ENCODE measurements at places on chromosomes 2 and 18.
A peak's percentile ranks its signal among the peaks of the same experiment; 100 is the strongest.

GRCh38 chr2:222713002-222713401 is 41.5 kb downstream of the MOGAT1 start:
- no peak for DNase-seq

GRCh38 chr2:229889023-229889422 is 32.8 kb downstream of the TRIP12 start:
- DNase-seq, result no peak

- no peak for DNase-seq
These were observed 34.0 kb downstream of the IL1R2 start for GRCh38 chr2:102025583-102026267.

GRCh38 chr2:120954939-120955338 is 219.3 kb downstream of the GLI2 start:
- DNase-seq, result no peak

GRCh38 chr18:11672198-11672597 is 16.9 kb upstream of the GNAL start:
- DNase-seq, result peak; percentile 35

- DNase-seq, result no peak
These were observed 80.3 kb downstream of the CD28 start for GRCh38 chr2:203786549-203787351.

DNA sequence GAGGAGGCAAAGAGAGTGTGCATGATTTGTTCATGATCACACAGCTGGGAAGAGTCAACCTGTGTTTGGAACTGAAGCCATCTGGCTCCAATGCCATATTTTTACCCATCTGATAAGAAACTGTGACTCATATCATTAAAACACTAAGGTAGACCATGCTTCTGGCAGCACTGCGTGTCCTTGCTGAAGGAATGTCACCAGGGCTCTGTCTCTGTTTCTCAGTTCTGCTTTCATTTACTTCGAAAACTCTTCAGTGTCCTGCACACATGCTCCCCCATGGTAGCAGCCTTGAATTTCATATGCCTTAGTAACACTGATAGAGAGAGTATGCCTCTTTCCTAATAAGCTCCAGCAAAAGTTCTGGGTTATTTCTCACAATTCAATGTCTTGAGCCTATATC is 830.4 kb downstream of the DCDC2C start:
- DNase-seq, result no peak

- no peak for DNase-seq
These were observed 551.7 kb downstream of the SATB2 start for GRCh38 chr2:198905881-198906612.

DNA sequence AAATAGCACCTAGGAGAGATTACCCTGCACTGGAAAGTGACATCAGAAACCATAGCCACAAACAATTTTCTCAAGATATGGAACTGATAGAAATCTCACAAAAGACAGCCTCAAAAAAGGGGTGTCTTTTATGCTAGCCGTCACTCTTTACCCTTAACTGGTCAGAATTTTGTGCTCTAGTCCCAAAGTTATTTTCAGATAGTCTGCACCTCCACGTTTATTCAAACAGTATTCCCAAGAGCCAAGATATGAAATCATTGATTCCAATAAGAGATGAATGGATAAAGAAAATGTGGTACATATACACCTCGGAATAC is 23.5 kb upstream of the PMAIP1 start:
- DNase-seq, result no peak

GRCh38 chr2:24076849-24077534 is 866 bp upstream of the SF3B6 start:
- no peak for DNase-seq

- no peak for DNase-seq
These were observed 46.1 kb upstream of the TBC1D8 start for GRCh38 chr2:101197215-101197745.

DNA sequence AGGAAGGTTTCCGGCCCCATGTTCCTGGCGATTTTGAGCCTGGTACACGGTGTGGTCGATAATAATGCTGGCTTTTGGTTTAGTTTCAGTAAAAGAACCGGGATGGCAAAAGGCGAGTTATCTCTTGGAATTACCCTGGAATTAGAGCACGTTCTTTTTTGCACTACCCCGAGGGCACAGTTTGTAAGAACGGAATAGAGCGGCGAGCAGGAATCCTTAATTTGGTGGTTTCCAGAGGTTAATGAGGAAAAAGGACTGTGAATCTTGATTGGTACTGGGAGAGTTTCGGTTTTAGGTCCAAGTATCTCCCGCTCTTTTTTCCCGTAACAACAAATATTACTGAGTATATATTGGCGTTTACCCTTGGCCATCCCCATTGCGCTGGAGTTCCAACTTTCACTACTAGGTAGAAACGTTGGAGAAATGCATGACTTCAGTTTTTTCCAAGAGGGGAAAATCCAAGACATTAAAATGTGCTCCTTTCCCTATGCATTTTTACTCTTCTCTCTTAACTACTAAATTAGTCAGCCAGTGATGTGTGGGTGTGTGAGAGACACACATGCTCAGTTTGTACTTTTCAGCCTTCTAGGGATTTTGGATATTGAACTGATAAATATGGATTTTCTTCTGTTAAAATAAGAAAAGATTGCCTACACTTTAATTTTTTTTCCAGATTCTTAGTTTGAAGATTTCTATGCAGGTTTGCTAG is 160.8 kb downstream of the AGPS start:
- DNase-seq, result no peak

GRCh38 chr2:59882822-59883221 is 670.6 kb downstream of the BCL11A start:
- no peak for DNase-seq

GRCh38 chr2:229089776-229090175 is 181.3 kb downstream of the PID1 start:
- no peak for DNase-seq

DNA sequence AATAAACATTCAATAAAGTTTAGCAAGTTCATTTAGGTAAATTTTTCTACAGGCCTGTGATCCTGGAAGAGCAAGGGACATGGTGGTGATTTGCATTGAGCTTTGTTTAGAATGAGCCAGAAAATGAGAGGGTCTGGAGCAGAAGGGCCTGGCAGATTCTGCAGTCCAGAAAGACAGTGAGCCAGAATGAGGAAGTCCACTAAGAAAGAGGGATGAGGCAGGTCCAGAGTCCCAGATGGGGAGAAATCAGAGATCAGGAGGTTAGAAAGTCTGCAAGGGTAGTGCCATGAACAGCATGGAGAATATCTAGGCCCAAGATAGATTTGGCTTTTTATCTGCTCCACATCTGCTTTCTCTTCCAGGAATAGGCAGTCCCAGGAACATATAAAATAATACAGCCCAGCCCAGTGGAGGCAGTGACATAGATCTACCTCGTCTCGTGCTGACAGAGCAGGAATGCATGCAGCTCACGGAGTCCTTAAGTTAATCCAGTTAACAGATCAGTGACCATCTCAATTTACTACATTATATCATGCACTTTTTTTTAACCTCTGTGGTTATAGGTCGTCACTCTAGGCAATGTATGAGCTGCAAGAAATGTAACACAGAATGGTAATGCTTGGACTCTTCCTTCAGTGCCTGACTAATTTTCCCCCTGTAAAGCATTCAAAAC is 429.0 kb downstream of the SUCLG1 start:
- DNase-seq, result no peak

DNA sequence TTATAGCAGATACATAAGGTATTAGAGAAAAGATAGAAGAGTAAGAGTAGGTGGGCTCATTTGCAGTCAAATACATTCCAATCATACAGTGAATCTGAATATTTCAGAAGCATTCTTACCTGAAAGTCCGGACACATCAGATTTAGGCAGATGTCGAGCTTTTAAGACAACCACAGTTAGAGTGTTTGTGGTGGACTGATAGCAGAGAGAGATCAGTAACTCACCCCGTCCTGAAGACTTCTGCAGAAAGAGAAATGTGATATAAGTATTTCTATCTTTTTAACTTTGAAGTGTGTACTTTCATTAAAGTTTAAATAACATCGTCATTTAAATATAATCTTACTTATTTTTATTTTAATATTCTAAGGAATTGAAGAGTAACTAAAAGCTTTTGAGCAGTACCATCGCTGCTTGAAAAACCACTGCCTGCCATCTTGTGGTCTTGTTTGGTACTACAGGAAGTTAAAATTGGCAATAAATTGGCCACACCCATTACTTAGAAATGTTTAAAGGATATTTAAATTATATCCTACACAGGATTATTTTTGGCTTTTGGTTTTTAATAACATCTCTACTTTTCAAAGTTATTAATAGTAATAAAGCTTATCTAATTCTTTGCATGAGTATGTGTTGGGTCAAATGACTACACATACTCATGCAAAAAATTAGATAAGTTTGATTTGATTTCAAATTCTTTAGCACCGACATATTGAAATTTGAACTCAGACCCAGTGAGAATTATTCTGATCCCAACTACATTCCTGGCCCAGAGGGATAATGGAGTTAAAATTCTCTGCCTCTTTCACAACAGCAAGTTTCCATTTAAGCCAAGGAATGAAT is 5.5 kb downstream of the SYT4 start:
- DNase-seq, result peak; percentile 56

DNA sequence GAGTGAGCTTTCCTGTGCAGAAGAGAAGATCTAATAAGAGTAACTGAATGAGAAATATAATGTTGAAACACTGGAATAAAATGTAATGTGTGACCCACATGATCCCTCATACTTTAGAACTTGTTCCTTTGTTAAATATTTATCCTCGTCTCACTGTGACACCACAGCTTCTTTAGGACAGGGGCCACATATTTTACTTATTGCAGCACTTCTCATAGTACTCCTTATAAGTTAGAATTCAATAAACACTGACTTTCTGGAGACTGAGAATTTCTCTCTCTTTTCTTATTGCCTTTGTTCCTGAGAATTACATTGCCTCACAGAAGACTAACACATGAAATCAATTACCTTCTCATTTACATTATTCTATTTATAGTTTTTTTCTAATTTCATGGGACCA is 1234.6 kb upstream of the CHAC2 start:
- DNase-seq, result no peak

DNA sequence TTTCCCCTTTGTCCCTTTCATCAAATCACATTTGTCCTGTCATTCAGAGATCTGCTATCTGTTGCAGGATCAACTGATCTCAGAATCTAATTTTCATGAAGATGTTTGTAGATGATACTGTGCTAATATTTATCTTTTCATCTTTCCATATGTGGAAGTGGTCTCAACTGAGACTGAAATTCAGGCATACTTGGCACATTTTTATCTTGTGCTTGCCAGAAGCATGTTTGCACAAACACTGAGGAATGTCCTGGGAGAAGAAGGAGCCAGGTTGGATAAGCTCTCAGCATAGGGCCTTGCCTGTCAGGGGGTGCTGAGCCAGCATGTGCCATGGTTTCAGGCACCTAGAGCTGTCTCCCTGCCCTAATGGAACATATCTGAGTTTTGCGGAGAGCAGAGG is 24.5 kb upstream of the MMADHC start:
- peak; percentile 42 for DNase-seq

GRCh38 chr2:232290668-232291067 is 87.9 kb upstream of the ALPP start:
- no peak for DNase-seq

- DNase-seq, result no peak
These were observed 815 bp downstream of the CNDP1 start for GRCh38 chr18:74534981-74535649.

DNA sequence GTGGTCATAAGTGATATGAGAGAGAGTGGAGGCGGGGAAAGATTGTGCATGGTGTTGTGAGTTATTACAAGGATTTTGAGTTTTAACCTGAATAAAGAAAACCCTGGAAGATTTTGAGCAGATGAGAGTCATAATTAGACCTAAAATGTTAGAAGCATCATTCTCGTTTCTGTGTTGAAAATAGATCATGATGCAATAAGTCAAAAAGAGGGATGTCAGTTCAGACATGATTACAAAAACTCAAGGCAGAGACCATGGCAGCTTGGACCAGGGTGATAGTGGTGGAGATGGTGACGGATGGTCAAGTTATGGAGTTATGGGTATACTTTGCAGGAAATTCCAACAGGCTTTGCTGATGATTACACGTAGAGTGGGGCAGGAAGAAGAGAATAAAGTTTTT is 267.2 kb downstream of the CDH20 start:
- no peak for DNase-seq

GRCh38 chr2:49067971-49068370 is 86.3 kb downstream of the FSHR start:
- no peak for DNase-seq

DNA sequence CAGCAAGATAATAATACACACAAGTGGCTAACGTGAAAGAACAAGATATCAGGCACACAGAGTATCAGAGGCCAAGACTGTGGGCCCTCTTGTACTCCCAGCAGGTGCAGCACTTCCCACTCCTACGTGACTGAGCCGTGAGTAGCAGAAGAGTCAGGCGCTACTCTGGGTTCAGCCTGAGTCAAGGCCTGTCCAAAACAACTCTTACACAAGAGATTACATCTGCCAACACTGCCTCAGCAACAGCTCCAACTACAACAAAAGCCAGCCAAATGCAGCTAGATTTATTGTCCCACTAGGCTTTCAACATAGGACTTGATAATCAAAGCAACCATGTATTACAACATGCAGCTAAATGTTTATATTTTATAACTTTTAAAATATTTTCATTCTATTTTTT is 56.2 kb downstream of the ITSN2 start:
- no peak for DNase-seq

DNA sequence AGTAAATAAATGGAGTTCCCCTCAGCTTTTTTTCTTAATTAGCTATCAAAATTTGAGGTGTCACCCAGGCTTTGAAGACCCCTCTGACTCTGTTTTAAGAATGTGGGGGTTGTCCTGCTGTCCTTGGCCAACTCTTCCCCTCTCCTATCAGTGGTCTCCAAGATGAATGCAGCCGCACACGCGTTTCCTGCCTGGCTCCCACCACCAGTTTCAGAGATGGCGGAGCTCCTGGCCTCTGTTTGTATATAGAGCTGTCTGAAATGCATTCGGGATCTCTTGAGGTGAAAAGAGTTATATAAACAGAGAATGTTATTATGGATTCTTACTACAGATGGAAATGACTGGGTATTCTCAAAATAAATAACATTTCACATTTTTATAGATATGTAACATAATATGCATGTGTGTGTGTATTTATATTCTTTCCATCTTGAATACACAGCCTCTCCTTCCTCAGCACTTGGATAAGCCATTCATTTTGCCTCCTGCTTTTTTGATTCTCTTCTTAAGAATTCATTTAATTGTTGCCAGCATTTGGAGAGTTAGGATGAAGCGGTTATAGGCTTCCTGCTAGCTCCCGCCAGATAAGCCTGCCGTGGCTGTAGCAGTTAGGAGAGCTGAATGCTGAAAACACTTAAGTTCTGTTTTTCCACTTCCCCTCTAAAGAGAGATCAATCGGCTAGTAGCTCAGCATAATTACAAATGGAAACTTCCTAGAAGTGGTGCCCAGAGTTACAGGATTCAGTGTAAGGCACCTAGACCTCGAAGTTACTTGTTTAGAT is 659.3 kb upstream of the FANCL start:
- no peak for DNase-seq

- DNase-seq, result no peak
These were observed 329.5 kb upstream of the CHAC2 start for GRCh38 chr2:53438100-53438499.

DNA sequence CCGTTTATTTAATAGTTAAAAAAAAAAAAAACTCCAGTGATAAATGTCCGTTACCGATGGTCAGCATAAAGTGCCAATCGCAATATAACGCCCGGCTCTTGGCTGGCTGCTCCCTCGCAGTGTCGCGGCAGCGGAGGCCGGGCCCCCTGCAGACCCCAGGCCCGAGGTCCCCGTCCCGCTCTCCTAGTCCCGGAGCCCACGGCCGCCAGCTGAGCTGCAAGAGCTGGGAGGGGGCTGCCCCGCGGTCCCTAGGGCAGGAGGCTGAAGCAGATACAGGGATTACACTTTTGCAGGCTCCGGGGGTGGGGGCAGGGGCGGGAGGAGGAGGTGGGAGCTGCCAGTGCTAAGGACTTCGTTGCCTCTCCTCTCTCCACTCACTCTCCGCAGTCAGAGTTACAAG is 6.9 kb downstream of the OSR1 start:
- peak; percentile 62 for DNase-seq
